ENCODE measurements at places on chromosomes 12 and 14.

DNA sequence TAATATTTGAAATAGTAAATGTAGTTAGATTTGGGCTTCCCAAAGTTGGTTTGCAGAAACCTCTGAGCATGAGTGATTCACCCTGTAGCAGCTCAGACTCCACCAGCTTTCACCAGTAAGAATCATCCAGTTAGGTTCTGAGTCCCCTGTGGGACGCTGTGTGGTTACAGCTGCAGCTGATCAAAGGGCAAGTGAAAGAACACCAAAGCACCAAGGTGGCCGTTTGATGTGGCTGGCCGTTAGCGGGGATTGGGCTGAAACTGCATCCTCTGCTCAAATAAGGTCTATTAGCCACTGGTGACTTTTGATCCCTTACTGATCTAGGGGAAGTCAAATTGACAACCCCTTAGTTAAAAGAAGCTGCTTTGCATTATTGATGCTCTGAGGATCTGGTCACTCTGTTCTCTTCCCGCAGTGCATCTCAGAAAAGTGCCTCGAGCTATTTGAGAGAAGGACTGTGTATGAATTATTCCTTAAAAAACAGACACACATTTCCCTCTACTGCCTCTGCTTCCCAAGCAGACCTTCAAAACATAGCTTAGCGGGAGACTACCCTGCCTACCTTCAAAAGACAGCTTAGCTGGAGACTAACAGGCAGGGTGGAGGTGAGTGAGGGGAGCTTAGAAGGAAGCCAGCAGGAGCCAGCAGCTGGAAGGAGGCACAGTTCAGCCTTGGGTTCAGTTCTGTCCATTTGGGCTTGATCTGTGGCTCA is 3.7 kb downstream of the ABHD12B start:
- DNase-seq = peak; percentile 89

GRCh38 chr14:105602799-105603793 is 76.7 kb downstream of the TMEM121 start:
- DNase-seq = no peak

DNA sequence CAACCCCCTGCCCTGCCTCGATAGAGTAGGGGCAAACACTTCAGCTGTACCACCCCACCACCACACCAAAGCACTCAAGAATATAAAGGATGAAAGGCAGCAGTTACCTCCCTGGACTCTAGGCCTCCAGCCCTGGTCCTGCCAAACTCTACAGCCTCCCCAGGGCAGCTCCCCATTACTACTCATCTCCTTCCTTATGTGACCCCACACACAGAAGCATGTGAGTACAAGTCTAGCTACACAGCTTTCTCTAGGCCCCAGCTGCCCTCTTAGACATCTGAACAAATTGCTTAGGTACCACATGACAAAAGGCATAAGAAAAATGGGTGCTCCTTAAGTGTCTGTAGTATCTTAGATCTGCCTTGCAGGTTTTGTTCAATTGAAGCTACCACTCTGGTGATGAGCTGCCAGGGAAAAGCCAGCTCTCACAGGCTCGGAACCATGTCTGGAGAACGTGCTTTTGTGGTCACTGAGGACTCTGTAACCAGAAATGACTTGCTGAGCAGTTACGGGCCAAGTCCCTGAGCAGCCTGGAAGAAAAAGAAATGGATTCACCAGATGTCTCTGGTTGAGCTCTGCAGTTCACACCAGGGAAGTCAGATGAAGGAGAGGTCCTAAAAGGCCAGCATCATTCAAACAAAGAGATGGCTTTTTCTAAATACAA is 32.8 kb downstream of the FMNL3 start:
- peak; percentile 18 for DNase-seq

- DNase-seq = peak; percentile 2
Observed at GRCh38 chr14:104356020-104356737, 217.8 kb downstream of the KIF26A start.

DNA sequence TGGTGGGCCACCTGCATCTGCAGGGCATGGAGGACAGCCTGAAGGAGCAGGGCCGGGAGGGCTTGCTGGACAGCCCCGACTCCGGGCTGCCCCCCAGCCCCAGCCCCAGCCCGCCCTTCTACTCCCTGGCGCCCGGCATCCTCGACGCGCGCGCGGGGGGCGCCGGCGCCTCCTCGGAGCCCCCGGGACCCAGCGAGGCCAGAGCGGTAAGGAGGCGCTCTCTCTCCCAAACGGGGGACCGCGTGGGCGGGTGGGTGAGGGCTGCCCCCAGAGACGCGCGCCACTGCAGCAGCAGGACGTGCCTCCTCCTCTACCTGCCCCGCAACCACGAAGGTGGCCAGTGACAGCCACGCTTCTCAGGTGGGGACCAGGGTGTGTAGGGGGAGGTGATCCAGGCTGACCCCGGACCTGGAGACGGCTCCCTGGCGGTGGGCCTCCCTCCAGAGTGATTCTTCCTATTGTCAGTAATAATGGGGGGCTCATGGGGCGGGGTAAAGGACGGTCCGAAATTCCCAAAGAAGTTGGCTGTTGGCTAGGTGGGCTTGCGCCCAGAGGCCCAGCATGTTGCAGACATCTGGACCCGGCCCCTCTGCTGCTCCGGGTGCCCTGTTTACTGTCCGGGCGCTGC is 652 bp downstream of the RFLNA start:
- DNase-seq = no peak

GRCh38 chr14:50864946-50865345 is 6.9 kb upstream of the ABHD12B start:
- no peak for DNase-seq

DNA sequence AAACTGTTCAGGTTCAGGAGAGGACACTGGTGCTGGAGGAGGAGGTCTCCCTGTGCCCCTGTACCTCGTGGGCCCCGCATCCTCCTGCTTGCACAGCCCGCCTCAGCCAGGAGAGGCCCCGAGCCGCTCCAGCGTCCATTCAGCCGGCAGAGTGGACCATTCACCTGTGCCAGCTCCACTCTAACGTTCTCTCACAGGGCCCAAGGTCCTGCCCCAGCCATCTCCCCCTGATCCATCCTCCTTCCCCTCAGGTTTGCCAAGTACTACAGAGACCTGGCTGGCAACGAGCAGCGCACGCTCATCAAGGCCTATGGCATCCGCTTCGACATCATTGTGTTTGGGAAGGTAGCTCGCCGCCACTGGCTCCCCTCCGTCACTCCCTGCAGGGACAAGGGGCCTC is 22.2 kb downstream of the P2RX4 start:
- no peak for DNase-seq

DNA sequence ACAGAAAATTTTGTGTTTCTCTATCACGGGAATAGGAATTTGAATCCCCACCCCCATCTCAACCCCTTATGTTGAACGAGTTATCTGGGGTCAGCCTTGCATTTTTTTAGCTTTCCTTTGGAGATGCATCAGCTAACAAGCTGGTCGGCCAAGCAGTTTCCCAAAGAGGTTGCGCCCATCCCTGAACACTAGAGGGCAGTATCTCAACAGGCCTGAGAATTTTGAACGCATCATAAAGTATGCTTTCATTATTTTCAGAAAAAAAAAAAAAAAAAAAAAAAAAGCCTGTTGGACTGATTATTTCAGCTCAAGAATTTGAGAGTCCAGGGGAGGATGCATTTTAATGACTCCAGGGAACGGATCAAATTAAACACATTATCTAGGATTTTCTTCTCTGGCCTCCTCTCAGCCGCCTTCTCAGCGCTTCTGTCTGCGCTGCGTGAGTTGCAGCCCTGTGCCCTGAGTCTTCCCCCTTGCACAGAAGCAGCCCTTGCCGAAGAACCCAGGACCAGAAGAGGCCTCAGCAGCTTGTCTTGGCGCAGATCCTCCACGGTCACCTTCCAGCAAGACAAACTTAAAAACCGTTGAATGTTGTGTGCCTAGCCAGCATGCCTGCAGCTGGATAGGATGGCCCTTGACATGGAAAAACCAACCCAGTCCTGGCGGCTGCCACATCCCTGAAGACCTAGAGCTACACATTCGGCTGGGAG is 76.6 kb upstream of the GZMB start:
- DNase-seq = peak; percentile 77

All from activated naive CD4-positive, alpha-beta T cell treated with anti-CD3 and anti-CD28 coated beads for 36 hours (primary cell).